A549 (cell line): ENCODE measurements at places on chromosomes 5 and 9. TPM values are rescaled to one million over a fixed set of nuclear protein-coding genes. Genes with fewer than 3 reads are reported as not detected.

- no peak for DNase-seq
These were observed 182.1 kb downstream of the SNCAIP start for GRCh38 chr5:122494109-122494508.

GRCh38 chr5:135631391-135631790 is 52.6 kb upstream of the CXCL14 start:
- no peak for DNase-seq

Gene IL4
- not detected in 3 replicates for polyA plus RNA-seq

GRCh38 chr5:76074487-76075065 is 8.6 kb upstream of the SV2C start:
- DNase-seq, result no peak

Gene ZNF618
- 9.2 to 10.3 TPM (median 10.0 TPM) in 3 replicates for polyA plus RNA-seq

DNA sequence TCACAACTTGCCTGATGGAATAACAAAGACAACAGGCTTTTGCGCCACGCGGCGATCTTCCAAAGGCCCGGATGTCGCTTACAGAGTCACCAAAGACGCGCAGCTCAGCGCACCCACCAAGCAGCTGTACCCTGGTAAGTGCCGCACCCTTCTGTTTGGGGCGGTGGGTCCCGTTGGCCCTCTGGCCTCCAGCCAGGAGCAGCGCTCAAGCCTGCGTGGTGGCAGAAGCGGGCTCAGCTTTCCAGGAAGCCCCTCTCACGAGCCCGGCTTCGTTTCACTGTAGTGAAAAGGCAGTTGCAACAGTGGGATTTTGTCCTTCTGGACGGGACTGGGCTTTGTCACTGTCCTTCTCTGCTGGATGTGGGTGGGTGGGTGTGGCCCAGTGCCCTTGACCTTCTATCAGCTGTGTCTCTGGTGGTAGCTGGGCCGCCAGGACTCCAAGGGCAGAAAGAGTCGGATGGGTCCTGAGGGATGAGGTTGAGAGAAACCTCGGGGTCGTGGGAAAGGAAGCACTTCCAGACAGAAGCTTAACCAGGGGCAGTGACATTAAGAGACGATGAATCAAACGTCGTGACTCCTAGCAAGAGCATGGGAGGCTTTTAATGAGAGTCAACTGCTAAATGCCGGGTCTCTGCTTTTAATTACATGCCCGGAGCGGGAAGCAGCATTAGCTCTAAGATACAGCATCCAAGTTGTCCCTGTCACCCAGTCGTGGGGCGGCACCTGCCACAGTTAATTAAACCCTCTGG is 49.5 kb downstream of the COL5A1 start:
- no peak for DNase-seq

Gene SPATA31A6
- polyA plus RNA-seq, result not detected in 3 replicates

- DNase-seq, result no peak
These were observed at the start of gene CDKN2B for GRCh38 chr9:22008717-22009505. Gene CDKN2B, minus strand, starts transcription at chr9:22009305. Its CDS starts 352 bp downstream, at chr9:22008953.

- DNase-seq, result no peak
These were observed 140.9 kb upstream of the GAS1 start for GRCh38 chr9:87088192-87088591.

Gene GPR150
- polyA plus RNA-seq, result 0.05 to 0.13 TPM in 2 of 3 replicates, not detected in the other

- DNase-seq, result no peak
These were observed 279.1 kb downstream of the MAST4 start for GRCh38 chr5:66875315-66875714.

Gene LRRC19
- polyA plus RNA-seq, result 0.11 TPM in 1 of 3 replicates, not detected in the others

DNA sequence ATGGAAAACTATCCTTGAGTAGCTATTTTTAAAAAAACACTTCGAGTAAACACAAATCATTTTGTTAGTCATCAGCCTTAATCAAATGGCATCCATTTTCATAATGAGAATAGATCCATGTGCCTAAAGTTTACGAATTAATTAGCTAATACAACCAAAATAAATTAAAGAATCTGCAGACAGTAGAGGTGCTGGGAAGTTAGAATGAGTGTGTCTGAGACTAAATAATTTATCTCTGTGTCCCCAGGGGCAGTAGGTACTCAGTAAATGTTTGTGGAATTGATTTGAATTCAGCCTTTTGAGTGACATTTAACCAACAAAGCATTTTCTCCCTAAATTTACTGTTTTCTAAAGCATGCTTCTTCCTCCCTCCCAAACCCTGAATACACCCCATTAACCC is 18.6 kb downstream of the TNFSF15 start:
- DNase-seq, result no peak

DNA sequence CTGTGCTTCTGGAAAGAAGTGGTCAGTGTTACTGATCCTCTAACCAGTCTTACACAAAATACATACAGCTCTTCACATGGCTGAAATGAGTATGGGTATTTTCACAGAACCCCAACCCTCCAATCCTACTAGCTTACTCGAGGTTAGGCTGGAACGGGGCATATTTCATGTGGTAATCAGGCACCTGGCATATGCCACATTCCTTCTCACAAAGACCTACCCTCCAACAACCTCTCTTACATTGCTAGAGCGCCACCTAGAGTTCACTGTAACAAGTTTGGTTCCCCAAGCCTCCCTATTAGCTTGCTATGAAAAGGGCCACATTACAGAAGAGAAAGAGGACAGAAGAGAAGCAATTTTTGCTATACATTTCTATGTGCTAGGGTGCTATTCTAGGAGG is 597.3 kb downstream of the PRELID2 start:
- DNase-seq, result peak; percentile 56

DNA sequence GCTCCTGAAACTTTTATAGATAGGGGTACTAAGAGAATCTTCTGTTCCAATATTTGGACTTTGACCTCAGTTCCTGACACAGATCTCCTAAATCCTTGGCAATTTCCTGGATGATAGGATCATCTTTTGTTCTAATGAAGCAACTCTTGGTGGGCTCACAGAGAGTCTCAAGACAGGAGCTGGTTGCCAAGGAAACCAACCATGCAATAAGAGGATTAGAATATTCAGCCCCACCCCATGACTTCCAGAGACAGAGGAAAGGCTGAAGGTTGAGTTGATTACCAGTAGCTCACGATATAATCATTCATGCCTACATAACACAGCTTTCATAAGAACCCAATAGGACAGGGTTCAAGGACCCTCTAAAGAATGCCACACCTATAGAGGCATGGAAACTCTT is 2050.2 kb upstream of the CDH6 start:
- DNase-seq, result no peak

DNA sequence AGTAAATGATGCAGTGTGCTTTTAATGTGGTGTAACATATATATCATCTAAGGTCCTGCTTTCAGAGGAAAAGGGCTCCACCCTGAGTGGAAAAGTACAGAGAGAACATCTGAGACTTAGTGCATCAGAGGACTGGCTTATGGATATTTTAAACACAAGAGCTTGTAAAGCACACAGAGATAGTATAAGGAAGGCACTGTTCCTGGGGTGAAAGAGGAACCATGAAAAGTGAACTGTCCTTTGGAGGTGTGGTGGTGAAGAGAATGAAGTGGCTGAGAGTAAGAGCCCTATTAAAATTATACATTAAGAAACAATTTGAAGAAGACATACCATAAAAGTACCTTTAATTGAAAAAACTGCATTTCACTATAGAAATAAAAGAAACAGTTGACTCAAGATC is 68.9 kb downstream of the CSF2 start:
- no peak for DNase-seq

DNA sequence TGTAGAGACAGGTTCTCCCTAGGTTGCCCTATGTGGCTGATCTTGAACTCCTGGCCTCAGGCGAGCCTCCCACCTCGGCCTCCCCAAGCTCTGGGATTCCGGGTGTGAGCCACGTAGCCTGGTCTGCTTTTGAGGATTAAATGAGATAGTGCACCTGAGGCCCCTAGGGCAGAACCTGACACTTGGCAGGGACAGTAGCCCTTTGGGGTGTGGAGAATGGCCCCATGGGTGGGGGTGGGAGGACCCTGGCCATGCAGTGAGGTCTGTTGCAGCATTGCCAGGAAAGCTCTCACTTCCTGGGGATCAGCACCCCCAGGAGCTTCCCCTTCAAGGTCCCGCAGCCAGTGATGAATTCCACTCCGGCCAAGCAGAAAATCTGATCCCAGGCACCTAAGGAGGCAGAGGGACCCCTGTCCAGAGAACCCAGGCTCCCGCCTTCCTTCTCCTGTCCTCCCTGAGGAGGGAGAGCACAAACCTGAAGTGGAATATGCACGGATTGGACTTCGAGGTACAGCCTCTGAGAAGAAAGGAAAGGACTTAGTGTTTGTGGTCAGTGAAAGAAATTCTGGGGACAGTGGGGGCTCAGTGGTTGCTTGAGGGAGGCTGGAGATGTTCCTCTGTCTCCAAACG is 73.9 kb upstream of the UNC5A start:
- DNase-seq, result no peak

DNA sequence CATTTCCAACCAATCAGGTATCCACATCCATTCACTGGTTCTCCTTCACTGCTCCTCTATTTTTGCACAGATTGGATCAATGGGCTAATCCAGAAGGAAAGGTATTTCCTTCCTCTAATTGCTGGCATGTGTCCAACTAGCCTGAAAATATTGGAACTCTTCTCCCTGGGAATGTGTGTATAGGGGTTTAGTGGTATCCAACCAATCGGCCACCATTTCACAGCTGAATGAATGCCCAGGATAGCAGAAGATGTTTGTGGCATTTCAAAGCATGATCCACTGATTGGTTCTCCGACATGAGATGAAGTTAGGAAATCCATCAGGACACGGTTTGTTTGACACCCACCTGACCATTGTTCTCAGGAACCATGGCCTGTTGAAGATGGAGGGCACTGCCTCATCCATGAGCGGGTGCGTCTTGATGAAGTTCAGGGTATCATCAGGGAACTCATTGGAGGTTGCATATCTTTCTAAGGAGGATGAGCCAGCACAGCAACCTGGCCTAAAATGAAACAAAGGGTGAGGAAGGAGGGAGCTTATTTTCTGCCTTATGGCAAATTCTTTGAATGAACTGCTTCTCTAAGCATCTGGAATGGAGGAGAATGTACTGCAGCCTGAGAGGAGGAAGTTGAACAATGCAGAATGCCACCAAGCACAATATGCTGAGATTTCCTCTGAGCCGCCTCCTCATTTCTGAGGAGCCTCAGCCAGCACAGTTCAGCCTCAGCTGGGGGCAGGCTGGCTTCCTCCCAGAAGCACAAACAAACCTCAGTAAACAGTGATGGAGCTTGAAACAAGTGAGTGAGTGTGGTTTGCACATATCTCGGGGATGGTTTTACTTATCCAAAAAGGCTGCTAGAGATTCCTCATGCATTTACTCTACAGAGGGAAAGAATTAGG is 94.6 kb downstream of the SEMA6A start:
- no peak for DNase-seq

- no peak for DNase-seq
These were observed 84.8 kb upstream of the MIER3 start for GRCh38 chr5:57036761-57037160.

DNA sequence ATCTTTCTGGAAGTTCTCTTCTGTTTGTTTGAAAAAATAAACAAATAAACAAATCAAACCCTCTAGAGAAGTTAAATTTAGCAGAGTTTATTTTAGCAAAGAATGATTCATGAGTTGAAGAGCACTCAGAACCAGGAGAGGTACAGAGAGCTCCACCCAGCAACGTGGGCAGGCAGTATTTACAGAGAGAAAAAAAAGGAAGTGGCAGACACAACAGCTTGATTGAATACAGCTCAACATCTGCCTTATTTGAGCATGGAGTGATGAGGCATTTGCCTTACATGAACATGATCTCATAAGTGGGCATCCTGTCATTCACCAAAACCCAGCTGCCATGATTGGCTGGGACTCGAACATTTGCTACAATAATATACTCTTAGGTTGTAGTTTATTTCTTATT is 381.6 kb upstream of the ADAMTS16 start:
- no peak for DNase-seq

DNA sequence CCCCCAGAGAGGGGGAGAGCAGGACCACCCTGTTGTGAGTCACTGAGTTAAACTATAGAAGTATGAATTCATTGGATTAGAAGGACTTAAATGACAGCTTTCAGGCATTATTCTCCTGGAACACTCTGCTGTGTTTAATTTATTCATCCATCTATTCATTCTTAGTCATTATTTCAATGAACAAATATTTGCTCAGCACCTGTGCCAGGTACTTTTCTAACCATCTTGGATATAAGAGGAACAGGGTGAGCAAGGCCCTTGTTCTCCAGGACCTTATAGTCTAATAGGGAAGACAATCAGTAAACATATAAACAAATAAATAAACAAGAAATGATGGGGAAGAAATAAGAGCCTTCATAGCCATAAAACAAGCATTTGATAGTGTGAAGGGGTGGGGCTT is 483.9 kb upstream of the BRINP1 start:
- no peak for DNase-seq

DNA sequence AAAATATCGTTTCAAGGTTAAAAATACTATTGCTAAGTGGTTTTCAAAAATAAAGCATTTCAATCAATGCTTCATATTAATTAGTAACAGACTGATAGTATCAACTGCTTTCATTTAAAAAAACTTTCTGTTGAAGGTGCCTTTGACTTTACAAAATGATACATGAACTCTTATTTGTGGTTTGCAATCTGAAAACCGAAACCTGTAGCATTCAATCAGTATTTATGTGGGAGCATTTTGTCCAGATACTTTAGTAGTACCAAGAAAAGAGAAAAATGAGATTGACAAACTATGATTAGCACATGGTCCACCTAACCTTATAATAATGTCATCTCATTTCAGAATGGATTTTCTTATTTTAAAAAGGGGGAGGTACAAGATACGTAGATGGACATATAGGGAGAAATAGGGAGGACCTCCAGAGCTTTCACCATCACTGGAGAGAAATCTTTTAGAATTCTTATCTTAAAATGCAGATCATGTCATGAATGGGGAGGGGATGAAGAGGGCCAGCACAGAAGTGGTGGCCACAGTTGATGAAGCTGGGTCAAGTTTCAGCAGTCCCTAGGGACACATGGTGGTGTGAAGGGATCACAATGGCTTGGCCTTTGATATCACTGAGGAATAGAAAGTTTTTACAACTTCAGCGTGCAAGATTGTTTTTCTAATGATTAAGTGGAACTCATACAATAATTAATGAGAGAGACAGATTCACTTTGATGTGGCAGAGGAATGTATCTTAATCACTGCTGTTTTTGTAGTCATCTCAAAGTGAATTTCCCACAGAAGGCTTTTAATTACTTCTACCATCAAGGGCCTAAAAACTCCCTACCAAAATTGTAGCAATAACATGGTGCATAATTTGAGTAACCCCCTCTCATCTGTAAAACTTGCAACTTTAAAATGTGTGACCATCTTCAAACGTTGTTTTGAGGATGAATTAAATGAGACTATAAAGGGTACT is 322.3 kb upstream of the EDIL3 start:
- DNase-seq, result no peak

Gene GLRA1
- not detected in 3 replicates for polyA plus RNA-seq

Gene TAF11L10
- polyA plus RNA-seq, result not detected in 3 replicates

DNA sequence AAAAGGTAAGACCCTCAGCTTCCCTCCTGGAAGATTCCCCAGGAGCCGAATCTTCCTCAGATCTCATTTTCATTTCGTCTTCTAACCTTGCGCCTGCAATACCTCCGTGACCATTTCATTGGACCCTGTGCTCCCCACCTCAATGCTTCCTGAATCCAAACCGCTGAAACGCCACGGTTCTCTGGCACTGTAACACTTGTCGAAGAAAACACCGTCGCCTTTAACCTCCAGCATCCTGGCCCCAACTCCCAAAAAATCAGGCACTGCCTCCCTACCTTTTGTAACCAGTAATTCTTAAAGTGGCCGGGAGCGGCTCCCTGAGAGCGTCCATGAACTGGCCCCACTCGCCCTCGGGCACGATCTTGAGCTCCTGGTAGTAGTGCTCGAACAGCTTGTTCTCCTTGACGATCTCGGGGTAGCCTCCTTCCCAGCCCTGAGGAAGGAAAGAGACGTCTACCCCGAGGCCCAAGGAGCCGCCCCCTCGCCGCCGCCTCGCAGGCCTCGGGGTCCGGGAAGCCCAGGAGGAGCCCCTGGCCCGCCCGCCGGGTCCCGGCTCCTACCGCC is 438 bp downstream of the NSUN2 start:
- DNase-seq, result no peak

- DNase-seq, result no peak
These were observed 80.4 kb downstream of the TEK start for GRCh38 chr9:27189426-27189825.

Gene GABRB2
- not detected in 3 replicates for polyA plus RNA-seq
